ENCODE measurements at places on chromosomes 1 and 21.

- DNase-seq: no peak
Measured at GRCh38 chr1:100627936-100628335, 90.0 kb downstream of the GPR88 start.

DNA sequence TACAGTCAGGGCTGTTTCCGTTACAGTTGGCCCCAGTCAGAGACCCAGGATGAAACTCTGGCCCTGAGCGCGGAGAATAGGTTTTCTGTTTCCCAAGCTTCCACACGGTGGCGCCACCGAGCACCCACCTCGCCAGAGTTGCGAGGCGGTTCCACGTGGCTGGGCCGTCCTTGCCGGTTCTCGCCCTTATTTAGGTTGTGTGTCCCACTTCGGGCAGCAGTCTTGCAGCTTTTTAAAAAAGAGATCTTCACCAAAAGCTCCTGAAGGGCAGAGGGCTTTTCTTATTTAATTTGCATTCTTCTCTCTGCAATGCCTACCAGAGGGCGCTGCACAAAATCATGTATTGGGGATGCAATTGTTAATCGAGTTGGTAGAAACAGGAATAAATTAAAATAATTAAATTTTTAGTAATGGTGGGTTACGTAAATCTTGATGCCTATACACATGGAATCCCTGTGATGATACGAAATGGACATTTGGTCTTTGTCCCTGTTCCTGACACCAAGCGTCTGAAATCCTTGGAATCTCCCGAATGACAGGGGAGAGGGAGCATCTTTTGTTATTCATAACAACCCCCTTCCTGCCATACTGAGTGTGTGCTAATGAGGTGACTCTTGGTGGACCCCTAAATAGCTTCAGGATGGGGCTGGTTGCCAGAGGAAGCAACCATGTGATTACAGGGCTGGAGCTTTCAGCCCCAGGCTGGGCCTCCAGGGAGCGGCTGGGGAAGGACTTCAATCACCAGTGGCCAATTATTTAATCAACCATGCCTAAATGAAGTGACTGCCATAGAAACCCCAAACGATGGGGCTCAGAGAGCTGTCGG, 5.6 kb upstream of the S100A7 start:
- no peak for DNase-seq

DNA sequence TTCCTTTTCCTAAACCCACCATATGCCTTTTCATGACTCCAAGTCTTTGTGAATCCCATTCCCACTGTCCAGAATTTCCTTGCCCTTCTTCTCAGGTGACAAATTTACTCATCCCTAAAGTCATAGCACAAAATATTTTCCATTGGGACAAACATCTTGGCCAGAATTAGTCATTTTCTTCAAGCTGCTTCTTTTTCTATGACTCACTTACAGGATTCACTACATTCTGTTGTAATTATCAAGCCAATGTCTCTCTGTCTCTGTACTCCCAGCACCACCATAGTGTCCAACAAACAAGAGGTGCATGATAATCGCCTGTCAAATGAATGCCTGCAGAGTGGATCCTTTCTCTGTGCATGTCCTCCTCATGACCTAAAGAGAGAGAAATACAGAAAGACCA, 37.8 kb downstream of the SGIP1 start:
- DNase-seq: no peak

GRCh38 chr1:235045034-235045690, 83.5 kb downstream of the TOMM20 start:
- DNase-seq: no peak

- no peak for DNase-seq
Measured at GRCh38 chr1:114126261-114127095, 27.2 kb downstream of the SYT6 start.

DNA sequence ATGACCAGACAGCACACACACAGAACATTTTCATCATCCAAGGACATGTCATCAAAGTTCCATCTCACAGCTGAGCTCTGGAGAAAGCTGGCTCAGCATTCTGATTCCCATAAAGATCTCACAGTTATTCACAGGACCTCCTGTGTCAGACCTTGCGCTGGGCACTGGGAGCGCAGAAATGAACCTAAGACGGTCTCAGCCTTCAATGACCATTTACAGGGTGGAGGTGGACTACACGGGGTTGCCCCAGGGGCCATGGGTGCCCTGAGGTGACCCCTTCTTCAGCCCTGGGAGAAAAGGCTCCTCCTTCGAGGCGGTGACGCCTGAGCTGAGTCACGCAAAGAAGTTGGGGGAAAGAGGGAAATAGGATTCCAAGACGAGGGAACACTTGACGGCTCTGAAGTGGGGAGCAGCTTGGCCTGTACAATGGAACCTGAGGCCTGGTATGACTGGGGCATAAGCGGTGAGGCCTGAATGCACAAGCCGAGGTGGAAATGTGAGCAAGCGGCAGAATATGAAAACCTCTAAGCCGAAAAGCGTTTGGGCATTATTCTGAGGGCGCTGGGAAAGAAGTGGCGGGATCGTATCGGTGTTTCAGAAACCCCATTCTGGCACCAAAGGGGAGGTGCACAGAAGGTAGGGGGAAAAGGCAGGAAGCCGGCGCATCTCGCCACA, 797 bp downstream of the CC2D1B start:
- no peak for DNase-seq

- no peak for DNase-seq
Measured at GRCh38 chr1:66380452-66381212, 153.3 kb upstream of the SGIP1 start.

DNA sequence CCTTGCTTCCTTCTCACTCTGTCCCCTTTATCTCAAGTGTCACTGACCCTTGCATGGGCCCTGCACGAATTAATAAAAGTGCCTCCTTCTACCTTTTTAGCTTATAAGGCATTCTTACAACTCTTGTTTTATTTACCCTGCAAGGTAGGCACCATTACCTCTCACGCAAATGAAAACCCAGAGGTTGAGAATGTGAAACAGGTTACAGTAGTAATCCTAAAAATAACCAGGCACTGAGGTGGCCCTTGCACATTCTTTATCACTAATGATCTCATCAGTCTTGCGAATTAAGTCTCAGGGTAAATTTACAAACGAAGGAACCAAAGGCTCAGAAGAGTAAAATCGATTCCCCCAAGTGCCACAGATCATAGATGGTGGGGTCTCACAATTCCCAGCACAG, 3.7 kb downstream of the GLIS1 start:
- DNase-seq: no peak

- DNase-seq: no peak
Measured at GRCh38 chr1:150076985-150077384, 9.4 kb downstream of the VPS45 start.

GRCh38 chr1:53448241-53448841, 10.9 kb upstream of the DMRTB1 start:
- DNase-seq: no peak

DNA sequence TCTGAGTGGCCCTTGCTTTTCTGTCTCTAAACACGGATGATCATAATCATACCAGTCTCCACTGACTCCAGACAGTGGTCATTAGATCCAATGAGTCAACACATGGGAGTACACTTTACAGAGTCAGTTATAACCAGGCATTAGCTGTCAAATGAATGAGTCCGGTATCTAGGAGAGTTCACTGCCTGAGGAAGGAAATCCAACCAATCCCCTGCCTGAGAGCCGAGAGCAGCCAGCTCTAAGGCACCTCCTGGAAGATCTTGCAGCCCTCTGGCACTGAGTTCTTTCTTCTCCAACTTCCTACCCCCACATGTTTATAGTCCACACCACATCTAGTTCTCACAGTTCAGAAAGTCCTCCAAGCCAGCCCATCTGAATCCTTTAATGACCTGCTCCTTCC, 29.4 kb upstream of the RBM15 start:
- DNase-seq: no peak

DNA sequence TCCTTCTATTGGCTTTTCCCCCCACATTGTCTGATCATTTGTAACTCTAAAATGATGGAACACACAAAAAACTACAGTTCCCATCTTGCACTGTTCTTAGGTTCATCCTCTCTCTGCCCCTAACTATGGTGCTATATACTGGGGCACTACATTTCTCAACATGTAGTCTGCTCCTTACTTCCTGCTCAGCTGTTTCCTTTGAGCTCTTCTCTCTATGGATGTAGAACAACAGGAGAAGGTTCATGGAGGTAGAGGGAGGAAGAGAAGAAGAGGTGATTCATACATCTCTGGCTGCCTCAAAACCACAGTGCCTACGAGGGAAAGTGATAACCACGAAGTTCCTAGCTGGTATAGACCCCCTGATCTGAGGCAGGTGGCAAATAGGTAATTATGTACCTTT, 7.0 kb upstream of the C1orf146 start:
- no peak for DNase-seq

DNA sequence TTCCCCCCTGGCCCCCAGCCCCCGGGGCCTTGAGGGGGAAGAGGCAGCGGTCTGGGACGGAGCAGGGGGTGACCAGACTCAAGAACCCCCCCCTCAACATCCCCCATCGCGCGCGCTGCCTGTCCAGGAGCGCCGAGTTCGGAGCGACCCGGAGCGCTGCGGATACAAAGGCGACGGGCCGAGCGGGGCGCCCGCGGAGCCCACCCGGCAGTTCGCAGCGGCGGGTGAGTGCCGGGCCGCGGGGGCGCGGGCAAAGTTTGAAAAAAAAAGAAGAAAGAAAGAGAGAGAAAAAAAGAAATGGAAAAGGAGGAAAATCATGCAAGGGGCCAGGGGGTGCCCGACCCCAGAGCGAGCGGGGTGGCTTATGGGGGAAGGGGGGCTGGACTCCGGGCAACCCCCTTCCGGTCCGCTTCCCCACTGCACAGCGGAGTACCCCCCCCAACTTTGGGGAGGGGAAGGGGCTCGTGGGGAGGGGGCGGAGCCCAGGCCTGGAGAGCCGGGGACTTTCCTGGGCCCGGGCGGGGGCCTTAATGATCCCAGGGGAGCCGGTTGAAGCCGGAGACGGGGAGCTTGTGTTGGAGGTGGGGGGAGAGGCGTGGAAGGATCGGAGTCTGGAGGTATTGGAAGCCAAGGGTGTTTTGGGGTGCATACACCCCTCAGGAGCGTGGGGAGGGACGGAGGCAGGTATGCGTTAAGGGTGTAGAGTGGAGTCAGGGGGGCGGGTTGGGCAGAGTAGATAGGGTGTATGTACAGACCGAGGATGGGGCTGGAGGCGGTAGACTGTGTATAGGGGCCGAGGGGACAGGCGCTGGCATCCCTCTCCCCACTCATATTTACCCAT, 502 bp downstream of the VANGL2 start:
- no peak for DNase-seq

GRCh38 chr21:37792046-37792445, 124.2 kb downstream of the KCNJ6 start:
- no peak for DNase-seq

DNA sequence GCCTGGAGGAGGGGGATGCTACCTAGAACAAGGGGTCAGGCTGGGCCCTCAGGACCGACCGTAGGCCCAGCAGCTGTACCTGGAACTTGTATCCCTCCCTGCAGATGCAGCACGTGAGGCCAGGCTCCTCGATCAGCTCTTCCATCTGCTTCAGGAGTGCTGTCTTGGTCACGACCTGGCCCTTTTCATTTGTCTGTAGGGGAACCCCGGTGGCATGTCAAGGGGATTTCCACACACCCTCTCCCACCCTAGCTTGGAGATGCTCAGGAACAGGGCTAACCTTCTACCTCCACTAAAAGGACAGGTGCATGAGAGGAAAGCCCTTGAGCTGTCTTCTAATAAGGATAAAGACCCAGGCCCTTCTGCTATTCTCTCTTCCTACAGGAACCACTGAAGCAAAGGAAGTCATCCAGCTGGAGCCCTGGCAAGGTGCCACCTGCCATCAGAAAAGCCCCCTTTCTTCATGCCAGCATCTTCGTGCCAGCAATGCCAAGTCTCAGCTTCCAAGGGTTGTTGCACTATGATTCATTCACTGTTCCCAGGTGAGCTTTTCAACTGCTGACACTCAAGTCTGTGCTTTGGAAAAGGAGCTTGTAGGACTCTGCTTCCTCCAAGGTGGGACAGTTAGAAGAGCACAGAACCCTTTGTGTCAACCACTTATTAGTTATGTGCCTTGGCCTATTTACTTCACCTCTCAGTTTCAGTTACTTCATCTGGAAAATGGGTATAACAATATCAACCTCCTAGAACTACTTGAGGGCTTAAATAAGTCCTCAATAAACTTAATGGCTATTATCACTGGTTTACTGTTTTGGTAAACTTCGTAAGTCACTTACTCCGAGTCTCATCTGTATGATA, 122.1 kb downstream of the UBR4 start:
- no peak for DNase-seq

- no peak for DNase-seq
Measured at GRCh38 chr1:76006234-76006633, 68.3 kb upstream of the ST6GALNAC3 start.

- DNase-seq: no peak
Measured at GRCh38 chr1:216531263-216532239, 108.3 kb upstream of the USH2A start.

DNA sequence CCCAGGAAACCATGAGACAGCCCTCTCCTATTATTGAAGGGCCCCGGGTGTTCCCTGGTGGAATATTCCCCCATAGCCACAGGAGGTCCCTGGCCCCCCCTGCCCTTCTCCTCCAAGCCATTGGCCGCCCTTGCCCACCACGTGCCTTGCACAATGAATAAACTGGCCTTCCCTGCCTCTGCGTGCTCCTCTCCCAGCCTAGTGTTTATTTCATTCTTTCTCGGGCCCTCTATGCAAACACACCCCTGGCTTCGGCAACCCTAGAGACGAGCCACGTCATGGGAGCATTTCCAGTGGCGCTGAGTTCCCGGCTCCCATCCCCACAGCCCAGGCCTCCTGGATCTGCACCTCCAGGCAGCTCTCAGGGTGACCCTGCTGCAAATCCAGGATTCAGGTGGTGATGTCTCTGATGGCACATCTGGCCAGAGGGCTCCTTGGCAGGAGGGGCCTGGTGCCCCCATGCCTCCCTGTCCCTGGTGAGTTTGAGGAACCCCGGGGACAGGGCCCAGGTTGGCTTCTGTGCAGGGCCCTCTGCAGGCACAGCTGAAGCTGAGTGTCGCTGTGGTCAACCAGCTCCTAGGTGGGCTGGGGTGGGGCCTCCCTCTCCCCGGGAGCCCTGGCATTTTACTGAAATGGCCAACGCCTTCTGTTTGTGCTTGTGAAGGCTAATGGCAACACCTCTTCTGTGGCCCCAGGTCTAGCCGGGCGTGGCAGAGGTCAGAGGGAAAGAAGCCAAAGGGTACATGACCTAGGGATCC, 6.2 kb downstream of the KRTAP10-12 start:
- no peak for DNase-seq

- DNase-seq: no peak
Measured at GRCh38 chr1:67041841-67042503, 12.0 kb downstream of the SLC35D1 start.

- DNase-seq: no peak
Measured at GRCh38 chr1:1212780-1213344, 1.1 kb downstream of the TNFRSF4 start.

GRCh38 chr21:33886321-33886720, 29.3 kb downstream of the ATP5PO start:
- no peak for DNase-seq
